Mesothelial cell of epicardium (in vitro differentiated cells): ENCODE measurements at places on chromosomes 16 and 17. TPM values are rescaled to one million over a fixed set of nuclear protein-coding genes. Genes with fewer than 3 reads are reported as not detected.

- no peak for DNase-seq
Measured at GRCh38 chr17:40431231-40431602, 12.0 kb upstream of the IGFBP4 start.

DNA sequence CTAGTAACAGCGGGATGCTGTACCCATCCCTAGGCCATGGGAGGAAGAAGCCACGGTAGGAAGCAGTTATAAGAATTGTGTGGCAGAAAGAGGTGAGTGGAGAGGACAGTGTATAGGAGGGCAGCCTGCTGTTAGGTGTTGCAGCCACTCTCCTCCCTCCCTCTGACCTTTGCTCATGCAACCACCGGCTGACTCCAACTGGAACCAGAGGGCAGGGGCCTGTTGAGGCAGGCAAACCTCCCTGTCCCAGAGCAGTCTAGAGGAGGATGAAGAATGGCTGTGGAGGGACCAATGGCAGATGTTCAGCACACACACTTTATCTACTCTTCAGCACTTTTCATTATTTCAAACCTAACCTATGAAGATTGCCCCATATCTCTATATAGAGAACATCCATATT is 2.2 kb downstream of the TXNL4B start:
- no peak for DNase-seq

DNA sequence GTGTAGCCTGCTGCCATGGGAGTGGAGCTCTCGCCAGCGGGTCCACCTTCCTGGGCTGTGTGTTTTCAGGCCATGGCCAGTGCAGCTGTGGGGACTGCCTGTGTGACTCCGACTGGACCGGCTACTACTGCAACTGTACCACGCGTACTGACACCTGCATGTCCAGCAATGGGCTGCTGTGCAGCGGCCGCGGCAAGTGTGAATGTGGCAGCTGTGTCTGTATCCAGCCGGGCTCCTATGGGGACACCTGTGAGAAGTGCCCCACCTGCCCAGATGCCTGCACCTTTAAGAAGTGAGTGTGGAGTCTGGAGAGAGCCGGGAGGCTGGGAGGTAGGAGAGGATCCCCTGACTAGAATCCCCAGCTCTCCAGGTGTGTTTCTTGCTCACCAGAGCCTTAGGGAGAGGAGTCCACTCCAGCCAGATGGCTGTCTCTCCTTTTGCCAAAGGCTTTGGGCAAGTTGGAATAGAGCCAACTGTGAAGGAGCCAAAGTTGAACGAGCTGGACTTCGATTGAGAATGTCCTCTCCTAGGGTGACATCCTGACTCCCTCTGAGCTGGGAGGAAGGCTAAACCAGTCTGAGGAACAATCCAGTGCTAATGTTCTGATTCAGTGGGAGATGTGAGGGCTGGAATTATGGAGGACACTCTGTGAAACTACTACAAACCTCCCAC is 24.4 kb upstream of the EFCAB13 start:
- DNase-seq, result no peak

DNA sequence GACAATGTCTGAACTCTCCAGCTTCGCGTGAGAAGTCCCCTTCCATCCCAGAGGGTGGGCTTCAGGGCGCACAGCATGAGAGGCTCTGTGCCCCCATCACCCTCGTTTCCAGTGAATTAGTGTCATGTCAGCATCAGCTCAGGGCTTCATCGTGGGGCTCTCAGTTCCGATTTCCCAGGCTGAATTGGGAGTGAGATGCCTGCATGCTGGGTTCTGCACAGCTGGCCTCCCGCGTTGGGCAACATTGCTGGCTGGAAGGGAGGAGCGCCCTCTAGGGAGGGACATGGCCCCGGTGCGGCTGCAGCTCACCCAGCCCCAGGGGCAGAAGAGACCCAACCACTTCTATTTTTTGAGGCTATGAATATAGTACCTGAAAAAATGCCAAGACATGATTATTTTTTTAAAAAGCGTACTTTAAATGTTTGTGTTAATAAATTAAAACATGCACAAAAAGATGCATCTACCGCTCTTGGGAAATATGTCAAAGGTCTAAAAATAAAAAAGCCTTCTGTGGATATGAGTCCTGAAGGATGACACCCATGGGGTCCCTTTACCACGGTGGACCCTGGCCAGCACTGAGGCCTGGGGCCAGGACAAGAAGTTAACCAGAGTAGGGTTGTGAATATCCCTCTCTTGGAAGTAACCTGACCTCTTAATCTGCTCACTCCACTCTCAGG is 10.5 kb upstream of the ITGAD start:
- DNase-seq, result no peak

- DNase-seq, result no peak
Measured at GRCh38 chr17:82298538-82299421, 18.6 kb downstream of the CD7 start.

- DNase-seq, result no peak
Measured at GRCh38 chr17:35345926-35346771, 27.3 kb downstream of the SLFN11 start.

DNA sequence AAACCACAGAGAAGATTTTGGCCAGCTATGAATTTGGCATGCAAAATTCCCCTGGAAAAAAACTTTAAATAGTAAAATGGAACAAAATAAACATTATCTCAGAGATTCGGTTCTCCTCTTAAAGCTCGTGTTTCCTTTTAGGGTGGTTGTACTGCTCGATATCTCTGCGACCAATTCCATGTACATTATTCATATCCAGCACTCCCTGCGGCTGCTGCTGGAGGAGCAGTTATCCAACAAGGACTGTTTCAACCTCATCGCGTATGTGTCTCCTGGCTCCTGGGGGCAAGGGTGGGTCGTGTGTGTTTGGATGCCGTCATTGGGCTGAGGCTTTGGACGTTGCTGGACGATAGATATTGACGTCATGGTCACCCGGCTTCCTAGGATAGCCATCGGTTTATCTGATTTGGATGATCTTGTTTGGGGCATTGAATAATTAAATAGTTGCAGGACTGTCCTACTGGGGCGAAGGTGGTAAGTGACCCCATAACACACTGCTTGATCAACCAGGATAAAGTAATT is 33.8 kb downstream of the VWA3A start:
- no peak for DNase-seq

DNA sequence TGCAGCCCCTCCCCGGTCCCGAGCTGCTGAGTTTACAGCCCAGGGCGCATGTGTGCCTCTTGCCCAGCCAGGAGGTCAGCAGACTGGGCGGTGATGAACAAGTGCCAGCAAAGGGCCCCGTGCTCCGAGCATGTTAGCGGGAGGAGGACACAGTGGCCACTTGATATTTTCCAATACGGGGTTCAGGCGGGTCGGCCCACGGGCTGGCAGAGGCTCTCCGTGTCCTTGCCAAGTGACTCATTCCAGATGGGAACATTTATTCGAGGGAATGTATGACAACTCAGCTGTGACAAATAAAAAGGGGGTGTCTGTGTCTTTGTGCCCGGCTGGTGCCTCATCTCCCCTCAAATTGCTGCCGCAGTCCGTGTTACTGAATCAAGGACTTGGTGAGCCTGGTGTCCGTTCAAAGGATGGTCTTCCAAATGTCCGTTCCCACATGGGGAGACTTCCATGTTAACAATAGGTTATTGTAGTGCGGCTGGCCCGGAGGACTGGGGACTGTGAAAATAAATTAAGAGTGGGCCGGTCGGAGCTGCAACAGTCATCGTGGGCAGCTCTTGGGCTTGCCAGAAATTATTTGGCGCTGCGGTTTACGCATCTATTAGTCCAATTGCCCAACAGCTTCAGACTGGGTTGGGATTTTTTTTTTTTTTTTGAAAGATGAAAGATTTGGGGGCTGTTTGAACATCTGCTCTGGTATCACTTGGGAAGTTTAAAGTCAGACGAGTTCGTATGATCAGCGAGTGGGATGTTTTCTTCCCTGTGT is 174.0 kb upstream of the CIBAR2 start:
- DNase-seq, result no peak

The PYY gene
- not detected in 3 replicates for total RNA-seq

The TEKT5 gene
- 0.64 to 1.1 TPM (median 1.0 TPM) in 3 replicates for total RNA-seq

The TAT gene
- total RNA-seq, result 0.07 TPM in 1 of 3 replicates, not detected in the others

The CPHXL2 gene
- not detected in 3 replicates for total RNA-seq
